Hindlimb muscle (tissue), 1 donor: ENCODE measurements at places on chromosomes 3 and 15.

- DNase-seq: peak; percentile 89
Observed at GRCh38 chr3:149553781-149554451, 79.4 kb downstream of the TM4SF4 start.

- DNase-seq: peak; percentile 32
Observed at GRCh38 chr3:79729096-79729495, 38.7 kb downstream of the ROBO1 start.

- no peak for DNase-seq
Observed at GRCh38 chr3:177106184-177106583, 91.1 kb downstream of the TBL1XR1 start.

- peak; percentile 44 for DNase-seq
Observed at GRCh38 chr15:66387163-66388042, 691 bp downstream of the MAP2K1 start.

DNA sequence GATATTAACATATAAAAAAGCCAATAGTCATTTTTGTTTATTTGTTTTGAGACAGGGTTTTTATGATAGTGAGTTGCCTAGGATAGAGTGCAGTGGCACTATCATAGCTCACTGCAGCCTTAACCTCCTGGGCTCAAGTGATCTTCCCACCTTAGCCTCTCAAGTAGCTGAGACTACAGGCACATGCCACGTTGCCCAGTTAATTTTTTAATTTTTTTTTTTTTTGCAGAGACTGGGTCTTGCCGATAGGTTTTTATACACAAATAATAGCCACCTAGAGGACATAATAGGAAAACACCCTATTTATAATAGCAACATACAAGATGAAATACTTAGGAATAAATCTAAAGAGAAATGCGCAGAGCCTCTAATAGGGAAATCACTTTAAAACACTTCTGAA is 13.3 kb downstream of the EIF3J start:
- no peak for DNase-seq

DNA sequence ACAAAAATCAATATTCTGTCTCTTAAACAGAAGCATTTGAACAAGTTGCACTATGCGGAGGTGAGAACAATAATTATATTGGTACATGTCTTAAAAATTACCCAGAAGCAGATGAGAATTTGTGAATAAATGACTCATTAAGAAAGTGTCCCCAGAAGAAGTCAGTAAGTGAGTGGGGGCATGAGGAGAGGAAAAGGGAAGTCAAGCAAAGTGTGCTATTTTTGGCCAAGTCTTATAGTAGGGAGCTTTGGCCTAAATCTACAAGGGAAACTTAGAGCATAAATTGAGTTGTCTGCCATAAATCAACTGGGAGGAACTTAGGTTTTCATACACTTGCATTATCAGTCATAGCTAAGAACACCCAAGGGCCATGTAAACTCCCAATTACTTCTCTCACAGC is 86.9 kb upstream of the SATB1 start:
- DNase-seq: no peak

GRCh38 chr15:40257656-40258450 is 19.0 kb downstream of the PAK6 start:
- DNase-seq: no peak

- DNase-seq: no peak
Observed at GRCh38 chr15:66390678-66391077, 4.0 kb downstream of the MAP2K1 start.

GRCh38 chr3:8509961-8510360 is 8.3 kb downstream of the LMCD1 start:
- no peak for DNase-seq

DNA sequence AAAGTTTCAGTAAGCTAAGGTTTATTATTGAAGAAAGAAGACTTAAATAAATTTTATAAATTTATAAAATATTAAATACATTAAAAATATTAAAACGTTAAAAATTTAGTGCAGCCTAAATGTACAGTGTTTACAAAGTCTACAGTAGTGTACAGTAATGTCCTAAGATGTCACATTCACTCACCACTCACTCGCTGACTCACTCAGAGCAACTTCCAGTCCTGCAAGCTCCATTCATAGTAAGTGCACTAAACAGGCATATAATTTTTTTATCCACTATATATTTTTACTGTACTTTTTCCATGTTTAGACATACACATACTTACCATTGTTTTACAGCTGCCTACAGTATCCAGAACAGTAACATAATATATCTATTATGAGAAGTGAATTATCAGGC is 51.5 kb downstream of the TJP1 start:
- DNase-seq: no peak

DNA sequence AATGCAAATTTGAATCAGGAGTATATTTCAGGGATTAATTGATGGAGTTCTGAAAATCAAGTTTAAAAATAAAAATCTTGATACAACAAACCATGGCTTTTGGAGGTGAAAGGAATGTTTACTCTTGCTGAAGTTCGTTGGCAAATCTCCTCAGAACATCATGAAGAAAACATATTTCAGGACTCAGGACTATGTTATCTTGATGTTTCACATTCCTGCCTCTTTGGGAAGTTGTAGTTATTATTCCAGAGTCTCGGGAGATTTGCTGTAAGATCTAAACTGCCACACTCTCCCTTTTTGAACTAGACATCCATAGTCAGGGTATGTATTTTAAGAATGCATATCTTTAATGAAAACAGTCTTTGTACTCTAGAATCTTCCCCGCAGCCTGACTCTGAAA is 271.2 kb downstream of the RBMS3 start:
- DNase-seq: no peak

DNA sequence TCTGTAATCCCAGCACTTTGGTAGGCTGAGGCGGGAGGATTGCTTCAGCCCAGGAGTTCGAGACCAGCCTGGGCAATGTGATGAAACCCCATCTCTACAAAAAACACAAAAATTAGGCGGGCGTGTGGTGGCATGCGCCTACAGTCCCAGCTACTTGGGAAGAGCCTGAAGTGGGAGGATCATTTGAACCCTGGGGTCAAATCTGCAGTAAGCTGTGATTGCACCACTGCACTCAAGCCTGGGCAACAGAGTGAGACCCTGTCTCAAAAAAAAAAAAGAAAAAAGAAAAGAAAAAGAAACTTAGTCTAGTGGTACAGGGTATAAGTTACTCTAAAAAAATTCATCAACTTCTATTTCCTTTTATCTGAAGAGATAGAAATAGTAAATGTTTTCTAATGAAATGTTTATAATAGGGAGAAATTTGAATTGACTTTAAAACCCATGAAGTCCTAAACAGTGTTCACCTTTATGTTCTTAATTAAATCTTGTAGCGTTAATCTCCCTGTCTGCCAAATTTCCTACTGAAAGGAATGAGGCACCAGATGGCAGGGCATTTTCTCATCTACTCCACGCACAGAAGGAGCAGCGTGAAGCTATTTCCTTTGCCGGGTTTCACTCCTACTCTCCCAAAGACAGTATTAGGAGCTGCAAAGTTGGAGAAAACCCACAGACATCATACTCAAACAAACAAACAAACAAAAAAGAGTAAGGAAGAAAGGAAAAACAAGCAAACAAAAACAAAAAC is 1.9 kb downstream of the PCLAF start:
- no peak for DNase-seq

DNA sequence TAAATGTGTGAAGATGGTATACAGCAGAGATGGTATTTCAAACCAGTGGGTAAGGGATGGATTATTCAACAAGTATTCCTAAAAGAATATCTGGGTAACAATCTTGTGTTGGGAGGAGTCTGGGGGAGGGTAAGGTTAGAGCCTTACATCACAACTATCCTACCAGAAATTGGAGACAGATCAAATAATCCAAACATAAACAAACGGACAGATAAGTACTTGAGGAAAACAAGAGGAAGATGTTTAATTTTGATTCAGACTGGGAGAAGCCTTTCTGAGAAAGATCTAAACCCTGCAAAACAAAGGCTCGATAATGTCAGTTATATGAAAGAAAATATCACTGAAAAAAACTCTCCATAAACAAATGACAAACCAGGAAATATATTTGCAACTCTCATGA is 77.9 kb downstream of the SLC9A9 start:
- DNase-seq: no peak

- peak; percentile 67 for DNase-seq
Observed at GRCh38 chr3:1087066-1087560, 5.7 kb upstream of the CNTN6 start.

- no peak for DNase-seq
Observed at GRCh38 chr15:66069751-66070150, 183.8 kb downstream of the MEGF11 start.

GRCh38 chr3:192514081-192514753 is 213.1 kb downstream of the FGF12 start:
- DNase-seq: no peak

DNA sequence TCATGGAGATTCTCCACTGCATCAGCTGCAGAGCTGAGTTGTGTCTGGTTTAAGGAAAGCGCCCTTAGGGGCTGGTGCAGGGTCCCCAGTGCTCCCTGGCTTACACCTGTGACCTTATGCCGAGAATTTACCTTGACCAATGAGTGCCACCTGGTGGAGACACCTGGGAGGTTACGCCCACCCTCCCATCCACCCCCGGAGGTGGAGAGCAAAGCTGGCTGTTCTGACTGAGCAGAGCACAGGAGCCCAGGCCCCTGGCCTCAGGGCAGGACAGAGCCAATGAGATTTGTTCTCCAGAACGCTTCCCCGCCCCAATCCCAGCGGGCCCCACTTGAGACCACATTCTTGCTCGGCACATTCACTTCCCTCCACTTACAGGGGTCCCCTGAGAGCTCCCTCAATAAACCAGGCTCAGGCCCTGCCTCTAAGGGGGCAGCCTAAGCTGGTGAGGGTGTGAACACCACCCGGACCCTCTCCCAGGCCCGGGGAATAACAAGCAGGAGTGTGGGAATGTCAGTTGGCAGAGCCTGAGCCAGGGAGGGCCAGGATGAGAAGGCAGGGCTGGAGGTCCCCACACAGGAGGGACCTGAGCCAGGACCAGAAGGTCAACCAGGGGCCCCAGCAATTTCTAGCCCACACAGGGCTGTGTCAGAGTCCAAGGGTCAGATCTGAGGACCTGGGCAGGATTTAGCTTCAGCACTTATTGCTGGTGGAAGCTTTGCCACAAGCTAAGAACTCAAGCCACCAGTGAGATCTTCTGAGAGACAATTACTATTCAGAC is 117.1 kb downstream of the TPRA1 start:
- no peak for DNase-seq

- peak; percentile 61 for DNase-seq
Observed at GRCh38 chr3:151345859-151346258, 16.5 kb upstream of the P2RY13 start.

GRCh38 chr15:75455424-75455981 is 4.0 kb upstream of the SIN3A start:
- DNase-seq: peak; percentile 90

GRCh38 chr3:129620828-129621559 is 14.5 kb upstream of the PLXND1 start:
- no peak for DNase-seq

DNA sequence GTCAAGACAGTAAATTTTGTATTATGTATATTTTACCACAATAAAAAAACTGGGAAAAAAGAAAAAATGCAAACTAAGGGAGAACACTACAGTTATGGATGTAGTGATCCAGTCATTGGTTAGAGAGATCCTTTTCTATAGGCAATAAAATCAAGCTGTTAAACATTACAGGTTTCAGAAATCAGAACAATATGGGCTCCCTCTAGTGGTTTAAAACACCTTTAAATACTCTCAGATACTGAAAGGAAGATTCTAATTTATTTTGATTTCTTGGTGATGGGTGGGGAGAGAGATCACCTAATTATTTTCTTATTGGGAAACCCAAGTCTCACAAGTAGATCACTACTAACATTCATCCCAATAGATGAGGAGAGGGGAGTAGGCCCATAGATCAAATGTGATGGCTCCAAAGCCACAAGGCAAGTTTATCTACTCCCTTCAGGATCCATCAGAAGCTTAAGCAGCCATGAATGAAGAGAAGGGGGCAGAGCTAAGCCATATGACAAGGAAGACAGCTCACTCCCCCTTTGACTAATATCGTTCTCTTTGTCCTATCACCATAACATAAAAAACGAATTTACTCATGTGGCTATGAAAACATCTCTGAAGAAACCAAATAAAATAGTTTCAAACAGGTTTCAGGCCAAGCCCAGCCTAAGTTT is 118.6 kb downstream of the ANO10 start:
- DNase-seq: peak; percentile 19
